ENCODE measurements at places on chromosomes 6 and 20. TPM values are rescaled to one million over a fixed set of nuclear protein-coding genes. Genes with fewer than 3 reads are reported as not detected.

POPDC3 gene
- 4.9 TPM for total RNA-seq

LST1 gene
- total RNA-seq = 0.09 TPM

TNFAIP3 gene
- 3.7 TPM for total RNA-seq

IRF4 gene
- 0.63 TPM for total RNA-seq

ANKEF1 gene
- total RNA-seq = 1.7 TPM

SIRPA gene
- 6.6 TPM for total RNA-seq

AKAP12 gene
- total RNA-seq = 113 TPM

ZSCAN16 gene
- total RNA-seq = 2.0 TPM

ECT2L gene
- total RNA-seq = 0.09 TPM

TLDC2 gene
- total RNA-seq = 0.09 TPM

SHLD1 gene
- total RNA-seq = 3.2 TPM

C6orf120 gene
- total RNA-seq = 36.4 TPM

GSTA2 gene
- total RNA-seq = not detected

RIMS1 gene
- 0.16 TPM for total RNA-seq

Measured in bronchial smooth muscle cell (primary cell).